ENCODE measurements at places on chromosomes 13 and 19.

DNA sequence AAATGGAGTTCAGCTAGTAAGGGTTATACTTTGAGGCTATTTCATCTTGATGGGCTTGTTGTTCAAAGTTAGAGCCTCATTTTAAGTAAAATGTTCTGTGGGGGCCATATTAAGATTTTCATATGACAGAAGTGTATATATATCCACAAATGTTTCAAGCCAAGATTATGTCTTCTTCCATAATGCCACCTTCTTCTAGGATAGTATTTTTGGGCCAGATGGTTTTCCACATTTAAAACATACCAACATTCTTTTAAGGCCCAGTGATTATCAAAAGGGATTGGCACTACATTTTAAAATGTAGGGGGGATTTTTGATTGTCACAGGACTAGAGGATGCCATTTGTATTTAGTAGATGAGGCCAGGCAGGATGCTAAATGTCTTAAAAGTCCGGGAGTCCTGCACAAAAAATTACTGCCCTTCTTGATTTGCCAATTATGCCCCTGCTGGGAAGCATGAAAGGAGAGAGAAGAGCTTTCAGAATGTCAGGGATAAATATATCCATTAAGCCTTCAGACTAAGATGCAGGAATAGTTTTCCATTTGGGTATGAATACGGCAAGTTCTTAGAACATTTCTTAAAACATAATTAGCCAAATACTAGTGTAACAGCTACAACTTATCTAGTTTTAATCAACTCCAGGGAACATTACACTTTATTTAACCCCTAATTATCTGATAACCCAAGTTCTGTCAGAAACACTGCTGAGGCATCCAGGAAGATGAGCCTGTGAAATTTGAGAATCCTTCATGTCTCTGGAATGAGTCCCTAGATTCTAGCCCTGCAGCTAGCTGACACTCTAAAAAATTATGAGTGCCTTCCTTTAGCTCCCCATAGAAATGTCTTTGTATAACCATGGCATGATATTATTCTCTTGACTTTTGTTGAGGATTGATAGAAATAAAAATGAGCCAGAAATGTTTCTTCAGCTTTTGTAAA is 34.0 kb downstream of the ITM2B start:
- DNase-seq, result no peak

DNA sequence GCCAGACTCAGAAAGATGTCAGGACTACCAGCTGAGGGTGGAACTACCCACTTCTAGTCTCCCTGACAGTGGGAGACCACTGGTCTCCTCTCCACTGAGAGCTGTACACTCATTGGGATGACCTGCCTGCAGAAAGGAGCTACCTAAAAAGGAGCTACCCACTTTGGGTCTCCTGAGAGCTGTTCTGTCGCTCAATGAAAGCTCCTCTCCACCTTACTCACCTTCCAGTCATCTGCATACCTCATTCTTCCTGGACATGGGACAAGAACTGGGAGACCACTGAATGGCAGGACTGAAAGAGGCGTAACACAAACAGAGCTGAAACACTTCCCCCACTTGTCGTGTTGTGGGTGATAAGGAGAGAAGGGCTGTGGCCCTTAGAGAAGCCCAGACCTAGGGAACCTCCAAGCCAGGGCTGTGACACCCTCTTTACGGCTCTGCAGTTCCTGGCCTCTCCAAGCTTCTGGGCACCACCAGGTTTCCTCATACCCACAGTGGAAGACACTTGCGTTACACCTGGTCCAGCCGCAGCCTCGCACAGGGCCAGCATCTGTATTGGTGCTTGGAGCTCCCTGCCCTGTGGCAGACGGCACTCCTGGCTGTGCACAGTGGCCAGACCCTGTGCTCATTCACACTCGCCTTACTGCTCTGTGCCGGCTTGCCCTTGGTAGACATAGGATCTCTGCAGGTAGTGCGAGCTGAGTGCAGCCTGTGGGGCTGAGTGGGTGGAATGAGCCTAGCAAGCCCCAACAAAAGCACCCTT is 54.9 kb upstream of the SLITRK6 start:
- no peak for DNase-seq

GRCh38 chr19:7602240-7602934 is 6.7 kb downstream of the CAMSAP3 start:
- no peak for DNase-seq

- no peak for DNase-seq
Observed at GRCh38 chr13:49616676-49617065, 11.6 kb upstream of the ARL11 start.

DNA sequence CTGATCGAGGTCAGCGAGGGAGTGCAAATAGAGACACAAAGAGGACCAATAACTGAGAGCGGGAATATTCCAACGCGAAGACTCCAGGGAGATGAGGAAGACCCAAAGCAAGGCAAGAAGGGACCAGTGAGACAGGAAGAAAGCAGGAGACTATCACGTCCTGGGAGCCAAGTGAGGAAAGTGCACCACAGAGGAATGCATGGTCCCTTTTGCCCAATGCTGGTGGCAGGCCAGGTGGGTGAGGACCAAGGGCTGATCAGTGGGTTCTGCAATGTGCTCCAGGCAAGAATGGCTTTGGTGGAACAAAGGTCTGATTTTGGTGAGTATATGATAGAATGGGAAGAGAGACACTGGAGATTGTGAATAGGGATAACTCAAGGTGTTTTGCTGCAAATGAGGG is 25.4 kb downstream of the CHST8 start:
- DNase-seq, result no peak

DNA sequence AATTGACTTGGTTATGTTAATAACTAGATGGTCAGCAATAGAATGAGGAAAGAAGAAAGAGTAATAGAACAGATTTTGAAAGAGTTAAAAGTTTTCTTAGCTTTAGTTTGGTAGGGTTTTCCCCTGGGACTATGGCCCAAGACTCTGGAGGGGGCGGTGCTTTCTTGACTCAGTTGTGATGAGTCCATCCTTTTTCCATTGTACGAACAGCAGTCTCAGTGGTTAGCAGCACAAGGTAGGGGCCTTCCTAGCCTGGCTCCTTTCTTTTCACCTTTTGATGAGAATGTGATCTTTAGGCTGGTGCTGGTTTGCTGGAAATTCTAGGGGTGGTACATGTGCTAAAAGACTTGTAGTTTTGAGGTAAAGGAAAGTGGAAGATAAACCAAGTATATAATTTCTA is 38.8 kb downstream of the ZNF506 start:
- DNase-seq, result no peak

DNA sequence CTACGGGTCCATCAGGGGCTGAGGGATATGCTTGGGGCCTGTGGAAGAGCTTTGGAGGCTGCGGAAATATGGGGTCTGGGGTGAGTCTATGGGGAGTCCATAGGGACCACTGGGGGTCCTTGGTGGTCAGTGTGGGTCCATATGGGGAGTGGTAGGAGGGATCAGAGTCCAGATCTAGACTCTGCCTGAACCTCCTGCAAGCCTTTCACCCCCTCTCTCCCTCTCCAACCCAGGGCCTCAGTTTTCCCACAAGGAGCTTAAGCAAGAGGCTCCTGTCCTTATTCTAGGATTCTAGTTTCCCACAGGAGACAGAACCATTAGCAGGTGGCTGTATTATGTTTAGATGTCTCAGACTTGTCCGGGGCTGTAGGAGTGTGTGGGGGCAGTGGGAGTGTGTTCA is 161.9 kb upstream of the TSHZ3 start:
- DNase-seq, result no peak

GRCh38 chr19:53826876-53827275 is 2.8 kb upstream of the NLRP12 start:
- no peak for DNase-seq

GRCh38 chr13:21013682-21014038 is 47.7 kb downstream of the LATS2 start:
- no peak for DNase-seq

All from CD8-positive, alpha-beta T cell (primary cell).